Activated effector memory CD4-positive, alpha-beta T cell treated with anti-CD3 and anti-CD28 coated beads, Interleukin-2, amount 50 U/mL, for 16 hours (primary cell): ENCODE measurements at places on chromosomes 3 and 15.

GRCh38 chr3:196974661-196975060, 6.0 kb upstream of the PIGZ start:
- no peak for DNase-seq

DNA sequence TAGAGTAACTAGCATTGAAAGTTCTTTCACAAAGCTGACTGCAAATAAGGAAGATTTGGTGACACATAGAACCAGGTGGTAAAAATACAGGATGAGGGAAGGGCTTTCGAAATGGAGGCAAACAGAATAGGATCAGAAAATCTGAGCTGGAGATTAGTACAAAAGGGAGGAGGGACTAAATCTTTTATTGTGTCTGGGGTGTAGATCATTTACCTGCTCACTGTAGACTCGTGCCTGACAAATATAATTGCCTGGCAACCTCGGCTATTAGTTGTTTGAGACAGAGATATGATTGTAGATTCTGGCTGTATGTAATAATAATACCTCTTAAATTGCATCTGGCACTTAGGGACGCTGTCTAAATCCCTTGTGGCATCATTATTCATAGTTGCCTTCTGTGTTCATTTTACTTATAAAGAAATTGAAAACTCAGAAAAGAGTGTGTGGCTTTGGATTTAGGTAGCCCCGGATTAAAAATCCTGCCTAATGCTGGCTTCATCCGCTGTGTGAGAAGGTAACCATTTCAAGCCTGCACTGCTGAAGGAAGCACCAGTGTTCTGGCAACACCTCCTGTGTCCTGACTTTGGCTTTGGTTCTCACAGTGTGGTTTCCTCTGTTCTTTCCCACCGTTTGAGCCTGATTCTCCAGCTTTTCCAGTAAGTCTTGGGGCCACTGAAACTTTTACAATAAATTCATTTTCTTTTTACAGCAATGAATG, 25.0 kb upstream of the GPR160 start:
- DNase-seq = no peak

DNA sequence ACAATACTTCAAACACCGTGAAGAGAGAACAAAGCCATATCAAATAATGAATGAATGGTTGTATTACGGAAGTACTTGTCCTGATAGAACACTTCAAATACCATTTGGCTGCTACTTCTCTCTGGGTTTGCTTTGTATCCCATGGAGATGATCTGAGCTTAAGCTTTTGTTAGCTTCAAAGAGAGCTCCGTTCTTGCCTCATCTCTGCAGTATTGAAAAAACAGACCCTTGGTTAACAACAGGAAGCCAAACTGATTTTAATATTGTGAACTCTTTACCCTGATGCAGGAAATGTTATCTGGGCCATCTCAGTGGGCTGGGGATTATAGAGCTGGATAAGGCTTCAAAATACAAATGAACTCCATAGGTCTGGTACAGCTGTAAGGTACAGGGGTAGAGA, 101.0 kb downstream of the CHL1 start:
- no peak for DNase-seq

DNA sequence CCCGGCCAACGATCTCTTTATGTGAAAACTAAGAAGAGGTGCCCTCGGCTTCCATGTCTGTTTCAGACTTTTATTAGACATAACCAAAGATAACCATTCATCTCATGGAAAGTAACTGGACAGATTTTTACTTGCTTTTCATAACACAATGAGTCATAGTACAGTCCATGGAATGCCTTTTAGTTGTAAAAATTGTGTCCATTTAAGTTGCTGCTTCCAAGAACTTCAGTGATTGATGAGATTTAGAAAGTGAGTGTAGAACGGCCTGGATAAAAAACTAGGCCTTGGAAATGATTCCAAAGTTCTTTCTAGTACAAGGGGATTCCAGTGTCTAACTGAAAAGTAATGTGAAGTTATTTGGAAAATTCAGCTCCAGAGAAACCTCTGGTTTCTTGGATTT, 10.8 kb downstream of the EIF2AK4 start:
- DNase-seq = no peak

GRCh38 chr15:52789601-52790168, 451 bp downstream of the ONECUT1 start:
- DNase-seq = no peak

DNA sequence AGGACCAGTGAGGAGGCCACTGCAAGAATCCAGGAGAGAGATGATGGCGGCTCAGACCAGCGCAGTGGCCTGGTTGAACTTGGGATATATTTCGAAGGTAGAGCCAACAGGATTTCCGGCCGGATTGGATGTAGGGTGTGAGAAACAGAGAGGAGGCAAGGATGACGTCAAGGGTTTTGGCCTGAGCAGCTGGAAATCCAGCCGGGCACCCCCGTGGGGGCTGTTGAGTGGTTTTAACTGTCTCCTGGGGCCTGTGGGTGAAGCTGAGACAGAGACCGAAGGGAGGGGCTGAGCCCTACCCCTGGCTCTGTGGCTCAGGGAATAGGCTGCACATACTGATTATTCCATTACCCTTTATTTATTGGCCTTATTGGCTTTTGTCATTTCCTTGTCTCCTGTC, 45.7 kb downstream of the EXOG start:
- DNase-seq = peak; percentile 34

GRCh38 chr3:64354221-64354620, 129.0 kb upstream of the PRICKLE2 start:
- DNase-seq = no peak

GRCh38 chr15:77825546-77825945, 192.8 kb upstream of the LINGO1 start:
- peak; percentile 55 for DNase-seq

DNA sequence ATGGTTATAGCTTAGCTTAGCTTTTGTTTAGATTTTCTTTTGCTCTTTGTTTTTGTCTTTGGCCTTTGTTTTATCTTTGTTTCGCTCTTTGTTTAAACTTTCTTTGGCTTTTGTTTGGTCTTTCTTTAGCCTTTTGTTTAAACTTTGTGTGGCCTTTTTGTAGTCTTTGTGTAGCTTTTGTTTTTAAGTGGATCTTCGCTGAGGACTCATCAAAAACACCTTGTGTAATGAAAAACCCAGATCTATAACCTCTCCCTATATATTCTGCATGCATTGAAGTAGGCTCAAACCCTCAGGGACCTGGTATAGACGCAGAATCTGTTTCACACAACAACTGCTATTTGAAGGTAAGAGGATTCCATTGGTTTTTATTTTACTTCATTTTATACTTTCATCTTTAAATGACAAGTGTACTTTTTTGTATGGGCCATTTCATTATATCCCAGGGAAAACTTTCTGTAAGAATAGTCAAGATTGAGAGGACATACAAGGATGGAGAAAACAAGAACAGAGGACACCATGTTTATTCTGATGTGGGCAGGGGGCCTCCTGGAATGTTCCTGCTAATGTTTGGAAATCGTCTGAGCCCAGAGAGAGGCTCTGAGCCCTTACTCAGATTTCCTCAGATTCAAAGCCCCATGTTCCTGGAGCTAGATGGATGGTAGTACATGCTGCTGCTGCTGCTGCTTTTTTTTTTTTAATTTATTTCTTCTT, at the start of gene MOBP:
Gene MOBP, plus strand, starts transcription at position 287 of the 714 bp plus-strand sequence. CDS start 34,390 bp downstream, outside the sequence.
- no peak for DNase-seq

GRCh38 chr3:55891106-55891505, 404.0 kb upstream of the WNT5A start:
- no peak for DNase-seq

DNA sequence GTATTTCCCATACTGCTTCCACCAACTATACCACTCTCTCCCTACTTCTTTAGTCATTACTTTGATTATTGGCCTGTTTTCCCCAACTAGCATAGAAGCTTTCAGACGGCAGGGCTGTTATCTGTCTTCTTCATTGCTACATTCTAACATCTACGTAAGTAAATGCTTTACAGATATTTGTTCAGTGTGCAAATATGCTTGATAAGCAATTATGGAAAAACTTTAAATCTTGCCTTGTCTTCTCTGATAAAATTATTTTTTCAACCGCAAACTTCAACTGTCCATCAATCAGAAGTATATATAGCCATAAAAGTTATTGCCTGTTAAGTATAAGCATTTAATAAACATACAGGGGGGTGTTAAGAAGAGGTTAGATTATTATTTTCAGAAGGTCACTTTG, 35.7 kb downstream of the ZDHHC23 start:
- DNase-seq = no peak

GRCh38 chr3:181630853-181631252, 80.9 kb upstream of the SOX2 start:
- no peak for DNase-seq

DNA sequence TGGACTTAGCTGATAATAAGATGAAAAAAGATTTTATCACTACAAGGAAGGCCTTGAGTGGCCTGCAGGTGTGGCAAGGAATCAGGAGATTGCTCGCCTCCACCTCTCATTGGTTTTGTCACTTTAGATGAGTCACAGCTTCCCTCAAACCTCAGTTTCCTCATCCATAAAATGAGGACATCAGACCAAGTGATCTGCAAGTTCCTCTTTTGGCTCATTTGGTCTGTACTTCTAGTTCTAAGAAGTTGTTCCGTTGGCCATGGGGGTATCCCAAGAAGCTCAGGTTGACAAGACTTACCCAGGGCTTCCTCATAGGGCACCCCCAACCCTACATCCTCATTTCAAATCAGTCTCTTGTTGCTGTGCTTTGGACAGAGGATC, 254.1 kb downstream of the UACA start:
- no peak for DNase-seq

- peak; percentile 66 for DNase-seq
These were observed 85.2 kb upstream of the PPIB start for GRCh38 chr15:64247906-64248541.

DNA sequence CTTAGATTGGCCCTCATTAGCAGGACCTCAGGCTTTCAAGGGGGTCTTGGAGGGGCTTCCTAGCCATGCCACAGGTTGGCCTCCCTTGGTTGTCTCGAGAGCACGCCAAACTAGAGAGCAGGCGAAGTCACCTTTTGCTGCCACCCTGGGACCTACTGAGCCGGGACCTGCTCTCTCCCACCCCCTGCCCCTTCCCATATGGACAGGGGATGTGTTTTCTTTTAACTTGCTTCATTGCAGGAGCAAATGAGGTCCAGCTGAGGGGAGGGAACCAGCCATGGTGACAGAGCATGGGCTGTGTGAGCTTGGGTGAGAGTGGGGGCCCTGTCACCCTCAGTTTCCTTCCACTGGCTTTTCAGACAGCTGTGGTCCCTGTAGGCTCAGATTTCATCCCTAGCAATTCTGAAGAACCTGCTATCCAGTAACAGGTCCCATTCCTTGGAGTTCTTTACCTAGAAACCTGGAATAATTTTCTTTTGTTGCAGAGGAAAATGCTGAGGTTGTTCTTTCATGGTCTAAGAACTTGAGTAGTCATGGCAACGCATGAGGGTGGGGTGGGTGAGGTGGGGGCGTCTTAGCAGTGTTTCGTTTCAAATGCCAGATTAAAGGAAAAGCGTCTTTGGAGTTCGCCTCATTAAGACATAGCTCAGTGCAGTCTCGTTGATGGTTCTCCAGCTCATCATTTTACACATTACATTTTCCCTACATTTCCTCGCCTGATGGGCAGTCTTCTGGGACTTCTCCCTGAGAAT, 20.1 kb upstream of the MAGEF1 start:
- no peak for DNase-seq

DNA sequence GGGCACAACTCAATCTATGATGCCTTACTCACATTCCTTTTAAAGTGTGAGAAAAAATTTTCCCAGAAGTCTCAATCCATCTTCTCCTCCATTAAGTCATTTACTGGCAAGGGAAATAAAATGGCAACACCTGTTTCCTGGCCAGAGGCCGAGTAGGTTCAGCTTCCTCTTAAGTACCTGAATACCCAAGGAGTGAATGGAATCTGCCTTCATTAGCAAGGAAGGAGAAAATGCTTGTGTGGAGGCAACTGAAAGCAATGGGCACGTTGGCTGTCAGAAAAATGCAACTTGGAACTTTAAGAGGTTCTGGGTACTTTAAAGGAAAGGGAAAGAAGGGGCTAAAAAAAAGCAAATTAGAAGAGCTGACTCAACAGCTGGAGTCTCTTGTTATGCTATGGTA, 423.6 kb upstream of the ARL6 start:
- DNase-seq = no peak

- no peak for DNase-seq
These were observed 104.3 kb upstream of the THSD4 start for GRCh38 chr15:71010997-71011396.

DNA sequence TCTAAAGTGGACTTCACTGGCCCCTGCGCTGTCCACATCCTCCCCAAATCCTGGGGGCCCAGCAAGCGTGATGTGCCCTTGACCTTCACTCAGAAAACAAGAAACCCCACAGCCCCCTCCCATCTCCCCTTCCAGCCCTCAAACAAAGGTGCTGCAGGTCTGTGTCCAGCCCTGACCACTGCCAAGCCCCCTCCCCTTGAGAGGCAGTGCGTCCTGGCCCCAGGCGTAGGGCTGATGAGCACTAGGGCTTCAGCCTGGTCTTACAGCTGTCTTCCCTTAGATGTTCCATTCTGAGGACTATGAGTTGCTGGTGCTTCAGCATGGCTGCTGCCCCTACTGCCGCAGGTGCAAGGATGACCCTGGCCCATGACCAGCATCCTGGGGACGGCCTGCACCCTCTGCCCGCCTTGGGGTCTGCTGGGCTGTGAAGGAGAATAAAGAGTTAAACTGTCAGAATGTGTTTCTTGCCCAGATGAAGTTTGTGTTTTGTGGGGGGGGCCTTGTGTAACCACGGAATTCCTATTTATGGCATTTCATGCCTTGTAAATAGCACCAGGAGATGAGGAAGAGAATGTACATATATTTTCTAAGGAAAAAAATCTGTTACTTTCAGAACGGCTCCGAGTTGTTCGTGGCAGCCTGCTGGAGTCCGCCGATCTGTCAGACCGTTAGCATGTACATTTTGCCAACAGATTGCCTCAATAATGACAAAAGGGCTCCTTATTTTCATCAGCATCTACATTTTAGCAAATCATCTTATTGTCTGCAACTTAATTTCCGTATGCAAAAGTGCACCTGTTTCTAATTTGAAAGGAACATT, 8.3 kb upstream of the RHO start:
- DNase-seq = no peak

DNA sequence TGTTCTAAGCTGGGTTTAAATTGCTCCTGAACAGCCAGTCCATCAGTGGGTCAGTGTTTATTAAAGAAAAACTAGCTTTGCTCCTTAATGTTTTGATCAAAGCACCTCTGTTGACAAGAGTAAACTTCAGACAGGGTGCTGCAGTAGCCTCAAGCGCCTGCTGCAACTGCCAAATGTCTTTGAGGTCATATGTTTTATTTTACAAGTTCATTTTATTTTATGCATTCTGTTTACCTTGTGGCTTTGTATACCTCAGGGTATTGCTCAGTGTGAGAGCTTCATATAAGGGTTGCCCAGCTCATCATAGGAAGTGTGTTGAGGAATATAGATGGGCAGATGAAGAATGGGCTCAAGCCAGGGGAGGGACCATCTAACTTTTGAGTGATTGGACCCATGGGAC, 8.5 kb downstream of the MYZAP start:
- no peak for DNase-seq

DNA sequence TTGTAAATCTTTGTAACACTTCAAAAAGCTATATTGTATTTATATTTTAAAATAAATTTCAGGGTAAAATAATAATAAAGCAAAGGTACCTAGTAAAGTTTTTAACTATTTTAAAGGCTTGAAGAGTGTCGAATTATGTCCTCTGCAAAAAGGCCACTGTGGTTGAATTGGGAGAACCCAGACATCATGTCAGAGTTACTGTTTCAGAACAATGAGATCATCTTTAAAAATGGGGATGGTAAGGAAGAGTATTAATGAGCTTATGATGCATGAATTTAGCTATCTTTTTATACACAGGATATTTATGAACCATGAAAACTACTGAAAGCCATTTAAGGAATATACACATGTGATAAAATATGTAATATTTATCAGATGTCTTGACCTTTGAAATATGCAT, 26.3 kb downstream of the KCNMB3 start:
- DNase-seq = no peak
